GM18507 (cell line): ENCODE measurements at places on chromosomes 4 and X.

- DNase-seq, result no peak
These were observed 21.1 kb downstream of the POLR2B start for GRCh38 chr4:56999751-57000150.

GRCh38 chrX:109831326-109831985, 98.4 kb upstream of the ACSL4 start:
- DNase-seq, result no peak

DNA sequence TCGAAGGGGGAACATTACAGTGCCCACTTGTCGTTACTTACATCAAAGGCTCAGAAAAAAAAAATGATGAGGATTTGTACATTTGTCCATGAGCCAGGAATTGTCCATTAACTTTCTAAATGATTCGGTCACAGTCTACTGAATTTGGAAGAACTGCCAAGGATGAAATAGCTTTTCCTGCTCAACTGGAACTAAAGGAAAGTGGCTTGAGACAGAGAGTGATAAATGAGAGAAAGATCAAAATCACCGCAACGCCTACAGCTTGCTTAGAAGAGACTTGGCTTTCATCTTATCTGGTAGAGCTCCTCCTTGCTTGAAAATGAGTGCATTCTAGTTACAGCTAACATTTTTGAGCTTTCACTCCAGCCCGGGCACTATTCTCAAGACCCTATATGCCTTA, 55.5 kb upstream of the ADGRG2 start:
- DNase-seq, result no peak

- DNase-seq, result no peak
These were observed 62.6 kb upstream of the DHX15 start for GRCh38 chr4:24646798-24647460.

- DNase-seq, result no peak
These were observed 27.5 kb downstream of the CCDC149 start for GRCh38 chr4:24885342-24885741.

- DNase-seq, result no peak
These were observed 19.7 kb downstream of the GAB3 start for GRCh38 chrX:154731184-154731583.

DNA sequence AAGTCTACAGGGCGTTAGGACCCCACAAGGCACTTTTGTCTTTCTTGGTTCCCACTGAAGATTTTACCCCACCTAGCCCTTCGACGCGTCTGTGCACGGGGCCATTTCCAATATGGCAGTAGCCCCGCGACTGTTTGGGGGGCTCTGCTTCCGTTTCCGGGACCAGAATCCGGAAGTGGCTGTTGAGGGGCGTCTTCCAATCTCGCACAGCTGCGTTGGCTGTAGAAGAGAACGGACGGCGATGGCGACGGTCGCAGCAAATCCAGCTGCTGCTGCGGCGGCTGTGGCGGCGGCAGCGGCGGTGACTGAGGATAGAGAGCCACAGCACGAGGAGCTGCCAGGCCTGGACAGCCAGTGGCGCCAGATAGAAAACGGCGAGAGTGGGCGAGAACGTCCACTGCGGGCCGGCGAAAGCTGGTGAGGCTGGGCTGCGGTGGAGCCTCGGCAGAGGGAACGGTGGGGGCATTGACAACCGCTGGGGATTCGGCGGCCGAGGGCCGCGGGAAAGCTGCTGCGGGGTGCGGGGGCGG, at the start of gene USP11:
Gene USP11 (plus strand): TSS at position 207 of the 530 bp plus-strand sequence. CDS start 35 bp downstream, at position 242.
- DNase-seq, result no peak

GRCh38 chrX:40281336-40282005, 183.7 kb upstream of the BCOR start:
- DNase-seq, result no peak

DNA sequence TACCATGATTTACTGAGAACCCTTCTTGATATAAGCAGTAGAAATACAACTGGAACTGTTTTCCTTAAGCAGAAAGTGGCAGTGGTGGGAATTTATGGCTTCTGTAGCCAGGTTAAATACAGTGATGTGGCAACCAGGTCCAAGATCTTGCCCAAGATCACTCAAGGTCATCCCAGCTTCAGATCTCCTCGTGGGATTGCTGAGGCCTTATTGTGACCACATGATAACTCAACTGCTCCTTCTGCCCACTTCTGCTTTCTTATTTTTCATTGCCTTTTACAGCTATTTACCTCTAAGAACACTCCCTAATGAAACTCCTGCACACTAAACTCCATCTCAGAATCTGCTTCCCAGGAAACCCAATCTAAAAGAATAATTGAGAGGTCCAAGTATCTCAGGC, 12.4 kb upstream of the CYBB start:
- no peak for DNase-seq

GRCh38 chr4:122163767-122164166, 11.6 kb downstream of the BLTP1 start:
- DNase-seq, result no peak
